ENCODE measurements at places on chromosomes 11 and 22.

GRCh38 chr11:131299598-131300438, 70.6 kb upstream of the NTM start:
- no peak for DNase-seq

DNA sequence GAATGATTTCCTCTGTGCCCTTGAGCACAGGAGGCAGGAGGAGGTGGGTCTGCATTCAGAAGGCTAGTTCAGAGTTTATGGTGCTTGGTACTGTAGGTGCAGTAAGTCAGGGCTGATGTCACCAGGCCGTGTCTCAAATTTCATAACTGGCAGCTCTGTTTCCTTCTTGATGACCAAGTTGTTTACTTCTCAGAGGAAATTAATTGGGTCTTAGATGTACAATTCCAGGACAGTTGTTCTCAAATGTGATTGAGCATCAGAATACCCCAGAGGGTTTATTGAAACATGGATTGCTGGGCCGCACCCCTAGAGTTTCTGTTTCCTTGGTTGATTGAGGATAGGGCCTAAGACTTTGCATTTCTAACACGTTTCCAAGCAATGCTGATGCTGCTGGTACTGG, 6.2 kb downstream of the AMOTL1 start:
- DNase-seq = peak; percentile 62

- peak; percentile 87 for DNase-seq
These were observed 17.2 kb upstream of the BMAL1 start for GRCh38 chr11:13260201-13260962.

DNA sequence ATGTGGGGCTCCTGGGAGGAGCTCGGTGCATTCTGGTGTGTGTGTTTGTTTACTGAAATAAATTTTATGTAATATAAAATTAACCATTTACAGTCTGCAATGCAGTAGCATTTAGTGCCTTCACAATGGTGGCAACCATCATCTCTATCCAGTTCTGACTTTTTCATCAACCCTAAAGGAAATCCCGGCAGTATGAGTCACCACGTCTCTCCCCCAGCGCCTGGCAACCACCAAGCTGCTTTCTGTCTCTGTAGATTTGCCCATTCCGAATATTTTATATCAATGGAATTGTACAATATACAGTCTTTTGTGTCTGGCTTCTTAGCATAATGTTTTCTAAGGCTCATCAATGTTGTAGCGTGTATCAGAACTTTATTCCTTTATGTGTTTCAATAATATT, 300.5 kb downstream of the MIAT start:
- no peak for DNase-seq

GRCh38 chr11:57434640-57435546, 8.0 kb upstream of the SLC43A3 start:
- no peak for DNase-seq
